ENCODE measurements at places on chromosomes 6 and 20.

DNA sequence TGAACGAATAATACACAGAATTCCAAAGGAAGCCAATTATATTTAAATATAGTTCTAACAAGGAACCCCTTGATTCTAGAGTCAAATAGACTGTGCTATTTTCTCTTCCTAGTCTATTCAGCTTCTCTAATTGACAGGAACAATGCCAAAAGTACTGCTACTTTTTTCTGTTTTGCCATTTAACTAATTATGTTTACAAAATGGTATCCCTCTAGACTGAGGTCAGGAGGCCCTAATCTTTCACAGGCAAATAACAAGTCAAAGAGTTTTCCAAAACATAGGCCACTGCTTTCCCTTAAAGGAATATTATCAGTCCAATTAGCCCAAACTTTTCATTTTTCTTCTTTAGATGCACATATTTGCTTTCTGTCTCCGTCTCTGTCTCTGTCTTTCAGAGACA is 539.3 kb downstream of the RFPL4B start:
- no peak for DNase-seq

GRCh38 chr6:64428186-64428585 is 792.6 kb downstream of the PHF3 start:
- DNase-seq: no peak

GRCh38 chr20:34956041-34956458 is 382 bp downstream of the MYH7B start:
- no peak for DNase-seq

DNA sequence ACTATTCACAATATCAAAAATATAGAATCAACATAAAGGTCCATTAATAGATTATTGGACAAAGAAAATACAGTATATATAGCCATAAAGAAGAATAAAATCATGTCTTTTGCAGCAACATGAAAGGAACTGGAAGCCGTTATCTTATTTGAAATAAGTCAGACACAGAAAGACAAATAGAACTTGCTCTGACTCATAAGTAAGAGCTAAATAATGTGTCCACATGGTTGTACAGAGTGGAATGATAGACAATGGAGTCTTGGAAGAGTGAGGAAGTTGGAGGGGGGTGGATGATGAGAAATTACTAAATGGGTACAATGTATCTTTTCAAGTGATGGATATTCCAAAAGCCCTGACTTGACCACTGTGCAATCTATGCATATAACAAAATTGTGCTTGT is 613.5 kb downstream of the PHF3 start:
- no peak for DNase-seq

DNA sequence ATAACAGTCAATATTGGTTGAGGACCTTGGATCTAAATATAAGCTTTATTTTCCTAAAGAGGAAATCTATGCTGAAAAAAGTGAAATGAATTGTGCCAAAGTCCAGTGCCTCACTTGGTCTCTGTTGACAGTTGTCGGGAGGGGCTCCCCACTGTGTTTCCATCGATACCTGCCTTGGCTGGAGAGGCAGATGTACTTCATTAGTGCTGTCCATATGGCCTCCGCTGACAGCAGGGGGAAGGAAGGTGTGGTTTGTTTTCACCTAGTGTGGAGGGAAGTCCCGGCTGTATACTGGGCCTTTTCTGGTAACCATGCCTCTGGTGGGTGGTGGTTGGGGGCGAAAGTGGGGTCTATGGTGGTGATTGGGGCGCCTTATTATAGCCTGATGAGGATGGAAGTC is 42.7 kb downstream of the CD2AP start:
- DNase-seq: no peak

DNA sequence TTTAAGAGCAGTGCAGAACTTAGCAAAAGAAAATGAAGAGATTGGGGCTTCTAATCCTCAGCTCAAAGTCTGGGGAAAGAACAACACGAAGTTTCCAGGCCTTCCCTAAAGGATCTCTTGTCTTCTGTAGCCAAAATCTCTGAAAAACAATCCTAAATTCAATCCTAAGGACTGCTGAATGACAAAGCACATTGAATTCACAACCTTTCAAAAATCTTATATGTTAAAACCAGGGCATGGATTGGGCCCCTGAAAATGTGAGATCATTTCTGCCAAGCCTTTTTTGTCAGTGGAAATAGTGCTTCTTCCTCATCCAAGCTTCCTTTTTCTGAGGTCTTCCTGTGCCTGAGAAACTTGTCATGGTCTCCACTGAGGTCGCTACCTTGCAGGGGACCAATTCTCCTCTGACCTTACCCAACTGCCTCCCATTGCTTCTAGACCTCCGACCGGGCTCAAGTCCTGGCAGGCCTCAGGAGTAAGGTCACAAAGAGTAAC is 126.2 kb upstream of the ARID1B start:
- no peak for DNase-seq

DNA sequence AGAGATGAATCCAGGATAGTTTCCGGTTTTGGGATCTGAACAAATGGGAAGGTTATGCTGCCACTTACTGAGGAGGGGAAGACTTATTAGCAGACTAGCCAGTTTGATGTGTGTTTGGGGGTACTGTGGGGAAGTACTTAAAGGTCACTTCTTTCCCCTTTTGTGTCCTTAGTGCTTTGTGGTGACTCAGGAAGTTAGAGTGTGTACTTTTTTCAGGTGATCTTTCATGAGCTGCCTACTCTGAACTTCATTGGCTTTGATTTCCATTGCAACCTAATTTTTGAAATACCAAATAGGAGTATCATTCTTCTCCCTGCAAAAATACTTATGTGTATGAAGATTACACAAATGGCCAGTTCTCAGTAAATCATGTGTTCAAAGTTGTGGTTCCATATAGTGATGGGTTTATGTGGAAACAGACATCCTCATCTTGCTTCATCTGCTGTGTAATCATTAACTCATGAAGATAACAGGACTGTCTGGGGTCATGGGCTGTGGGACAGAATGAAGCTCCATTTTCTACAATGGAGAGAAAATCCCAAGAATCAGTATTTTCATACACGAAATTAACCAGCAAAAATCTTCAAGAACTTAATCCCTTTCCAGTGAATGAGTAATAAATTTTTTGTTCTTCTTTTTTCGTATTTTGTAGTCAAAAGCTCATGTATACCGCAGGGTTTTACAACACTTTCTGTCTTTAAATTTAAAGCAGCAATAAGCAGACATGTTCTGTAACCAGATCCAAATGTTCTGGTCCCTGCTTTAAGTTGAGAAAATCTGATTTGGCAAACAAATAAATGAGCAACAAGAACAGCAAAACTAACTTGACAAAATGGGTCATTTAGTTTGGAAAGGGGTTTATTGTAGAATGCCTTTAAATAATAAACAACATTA is 272.2 kb upstream of the FLRT3 start:
- no peak for DNase-seq
